RWPE2 (cell line): ENCODE measurements at places on chromosomes 5 and 9.
A peak's percentile ranks its signal among the peaks of the same experiment; 100 is the strongest.

DNA sequence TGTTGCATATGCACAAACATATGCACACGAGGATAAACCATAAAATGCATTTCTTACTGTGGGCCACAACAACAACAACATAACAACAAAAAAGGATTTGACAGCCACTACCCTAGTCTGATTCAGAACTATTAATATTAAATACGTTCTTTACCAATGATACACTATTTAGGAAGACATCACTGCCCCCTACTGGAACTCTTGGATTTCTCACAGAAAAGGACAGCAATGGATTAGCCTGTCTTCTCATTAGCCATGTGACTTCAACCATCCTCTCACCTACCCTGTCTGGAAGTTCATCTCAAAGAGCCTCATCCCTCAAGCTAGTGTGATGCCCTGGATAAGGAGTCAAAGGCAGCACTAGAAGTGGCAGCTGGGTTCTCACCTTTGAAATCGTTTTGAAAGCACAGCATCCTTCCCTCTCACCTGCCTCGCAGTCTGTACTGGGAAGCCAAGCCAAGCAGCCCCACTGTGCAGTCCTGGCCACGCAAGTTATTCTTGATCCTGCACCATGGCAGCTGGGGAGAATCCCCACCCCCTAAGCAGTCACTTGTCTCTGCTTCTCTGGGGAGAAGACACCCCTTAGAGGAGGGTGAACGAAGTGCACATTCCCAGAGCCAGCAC lies 64.6 kb downstream of the SH3TC2 start:
- DNase-seq: no peak

DNA sequence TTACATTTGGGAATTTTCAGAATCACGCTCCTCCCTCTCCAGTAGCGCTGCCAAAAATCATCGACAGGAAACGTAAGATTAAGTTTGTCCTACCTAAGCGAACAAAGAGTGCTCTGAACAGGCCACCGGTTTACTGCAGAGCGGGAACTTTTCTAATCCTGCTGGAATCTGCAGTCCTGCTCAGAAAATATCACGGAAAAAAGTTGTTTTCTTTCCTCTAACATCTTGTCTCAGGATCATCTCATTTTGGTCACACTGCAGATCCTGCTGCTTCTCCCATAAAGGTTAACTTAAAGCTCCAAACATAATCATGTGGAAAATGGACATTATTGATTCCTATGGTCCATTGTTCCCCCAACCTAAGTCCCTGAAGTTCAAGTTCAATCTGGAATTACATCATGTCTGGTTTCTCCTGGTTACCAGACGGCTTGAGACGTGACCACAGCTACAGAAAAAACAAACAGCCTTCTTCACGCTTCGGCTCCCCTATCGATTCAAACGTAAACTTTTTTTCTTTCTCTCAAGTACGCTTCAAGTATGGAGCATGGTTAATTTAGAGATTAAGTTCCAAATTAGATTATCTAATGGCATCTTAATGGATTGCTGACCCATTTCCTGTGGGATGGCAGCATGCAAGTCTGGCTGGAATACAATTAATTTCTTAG lies 217.6 kb downstream of the NFIB start:
- DNase-seq: no peak

DNA sequence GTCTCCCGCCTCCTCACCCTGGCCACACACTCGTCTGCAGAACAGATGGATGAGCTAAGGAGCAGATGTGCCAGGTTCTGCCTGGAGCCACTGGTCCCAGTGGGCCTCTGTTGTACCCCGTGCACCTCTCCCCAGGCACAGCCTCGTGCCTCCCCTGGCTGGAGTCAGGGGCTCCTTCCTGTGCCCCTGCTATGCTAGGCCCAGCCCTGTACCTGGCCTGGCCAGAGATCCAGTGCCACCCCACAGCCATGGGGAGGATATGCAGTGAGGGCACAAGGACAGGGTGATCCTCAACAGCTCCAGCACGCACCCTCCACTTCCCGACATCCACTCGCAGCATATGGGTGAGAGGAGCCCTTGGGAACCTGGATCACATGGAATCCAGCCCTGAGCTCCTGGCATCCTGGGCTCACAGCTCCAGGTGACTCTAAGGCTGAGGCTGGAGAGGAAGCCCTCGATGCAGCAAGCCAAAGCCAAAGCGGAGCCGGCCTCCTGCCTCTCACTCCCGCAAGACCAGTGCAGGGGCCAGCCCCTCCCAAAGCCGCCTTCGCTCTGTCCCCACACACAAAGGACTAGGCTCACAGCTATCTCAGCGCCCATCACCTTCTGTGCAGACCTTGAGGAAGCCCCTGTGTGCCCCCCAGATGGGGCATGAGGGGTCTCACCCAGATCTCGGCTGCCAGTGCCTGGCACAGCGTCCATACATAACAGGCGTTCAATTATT lies 23.7 kb upstream of the ADAMTS2 start:
- peak; percentile 73 for DNase-seq

GRCh38 chr5:149999359-149999758 lies 1.1 kb downstream of the TIGD6 start:
- no peak for DNase-seq

GRCh38 chr9:72356041-72356582 lies 8.9 kb downstream of the ZFAND5 start:
- no peak for DNase-seq

- no peak for DNase-seq
Observed at GRCh38 chr5:2891781-2892180, 140.3 kb upstream of the IRX2 start.

DNA sequence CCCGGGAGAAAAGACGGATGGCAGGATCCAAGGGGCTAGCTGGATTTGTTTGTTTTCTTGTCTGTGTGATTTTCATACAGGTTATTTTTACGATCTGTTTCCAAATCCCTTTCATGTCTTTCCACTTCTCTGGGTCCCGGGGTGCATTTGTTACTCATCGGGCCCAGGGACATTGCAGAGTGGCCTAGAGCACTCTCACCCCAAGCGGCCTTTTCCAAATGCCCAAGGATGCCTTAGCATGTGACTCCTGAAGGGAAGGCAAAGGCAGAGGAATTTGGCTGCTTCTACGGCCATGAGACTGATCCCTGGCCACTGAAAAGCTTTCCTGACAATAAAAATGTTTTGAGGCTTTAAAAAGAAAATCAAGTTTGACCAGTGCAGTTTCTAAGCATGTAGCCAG lies 94.2 kb downstream of the SYK start:
- no peak for DNase-seq

- DNase-seq: no peak
Observed at GRCh38 chr5:142817949-142818431, 47.8 kb downstream of the ARHGAP26 start.

- no peak for DNase-seq
Observed at GRCh38 chr5:122056913-122057312, 21.1 kb downstream of the LOX start.

- peak; percentile 96 for DNase-seq
Observed at GRCh38 chr5:78638423-78638822, 10.1 kb downstream of the LHFPL2 start.

DNA sequence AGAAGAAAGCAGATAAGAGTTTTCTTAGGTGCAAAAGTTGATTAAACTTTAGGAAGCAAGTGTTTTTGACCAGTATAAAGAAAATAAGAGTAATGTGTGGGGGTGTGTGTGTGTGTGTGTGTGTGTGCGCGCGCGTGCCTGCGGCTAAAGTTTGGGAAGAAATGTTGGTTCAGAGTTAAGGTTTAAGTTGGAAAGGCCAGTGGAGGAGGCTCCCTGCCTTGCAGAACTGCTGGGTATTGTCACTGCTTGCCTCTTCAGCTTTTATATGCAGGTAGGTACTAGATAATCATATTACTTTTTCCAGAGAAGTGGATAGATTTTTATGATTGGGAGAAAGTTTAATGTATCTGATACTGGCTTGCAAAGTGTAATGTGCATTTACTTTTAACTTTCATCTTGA lies 2.0 kb downstream of the PIK3R1 start:
- no peak for DNase-seq

DNA sequence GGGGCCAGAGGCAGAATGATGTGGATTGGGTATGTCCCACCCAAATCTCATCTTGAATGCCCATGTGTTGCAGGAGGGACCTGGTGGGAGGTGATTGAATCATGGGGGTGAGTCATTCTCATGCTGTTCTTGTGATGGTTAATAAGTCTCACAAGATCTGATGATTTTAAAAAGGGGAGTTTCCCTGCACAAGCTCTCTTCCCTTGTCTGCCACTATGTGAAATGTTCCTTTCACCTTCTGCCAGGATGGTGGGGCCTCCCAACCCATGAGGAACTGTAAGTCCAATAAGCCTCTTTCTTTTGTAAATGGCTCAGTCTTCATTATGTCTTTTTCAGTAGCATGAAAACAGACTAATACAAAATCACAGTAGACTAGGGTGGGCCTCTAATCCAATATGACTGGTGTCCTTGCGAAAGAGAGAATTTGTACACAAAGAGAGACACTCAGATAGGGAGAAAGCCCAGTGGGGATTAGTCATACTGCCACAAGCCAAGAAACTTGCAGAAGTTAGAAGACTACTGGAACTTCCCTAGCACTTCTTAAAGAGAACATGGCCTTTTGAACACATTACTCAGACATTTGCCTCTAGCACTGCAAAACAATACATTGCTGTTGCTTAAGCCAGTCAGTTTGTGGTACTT lies 68.4 kb downstream of the ANXA1 start:
- DNase-seq: no peak

DNA sequence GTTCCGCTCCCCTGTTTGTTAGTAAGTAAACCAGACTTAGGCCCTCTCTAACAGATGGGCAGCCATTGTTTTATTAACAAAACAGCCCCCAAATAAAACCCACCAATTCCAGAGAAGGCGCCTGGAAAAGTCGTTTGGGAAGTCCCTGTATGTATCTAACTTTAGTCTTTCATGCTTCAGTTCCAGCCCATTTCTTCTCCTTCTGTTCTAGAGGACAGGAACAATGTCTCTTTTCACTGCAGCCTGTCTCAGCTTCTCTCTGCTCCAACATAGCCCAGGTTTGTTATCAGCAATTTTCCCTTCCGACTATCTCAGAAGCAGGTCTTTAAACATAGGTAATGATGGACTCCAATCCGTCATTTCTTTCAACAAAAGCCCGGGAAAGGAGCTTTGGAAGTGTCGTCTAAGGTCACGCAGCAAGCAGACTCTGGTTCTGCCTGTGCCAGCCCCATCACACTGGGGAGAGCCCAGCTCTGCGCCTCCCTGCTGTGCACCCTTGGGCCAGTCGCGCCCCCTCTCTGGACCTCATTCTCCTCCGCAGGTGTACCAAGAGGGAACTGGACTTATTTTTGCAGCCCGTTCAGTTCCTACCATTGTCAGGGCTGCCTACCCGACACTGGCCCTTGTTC lies 9.6 kb upstream of the AKNA start:
- no peak for DNase-seq

GRCh38 chr5:59745415-59745863 lies 148.1 kb downstream of the PDE4D start:
- peak; percentile 95 for DNase-seq

- no peak for DNase-seq
Observed at GRCh38 chr5:97098922-97099321, 43.5 kb downstream of the LIX1 start.

- DNase-seq: no peak
Observed at GRCh38 chr9:137150617-137151457, 11.9 kb downstream of the GRIN1 start.

- no peak for DNase-seq
Observed at GRCh38 chr9:71936066-71936465, 24.6 kb downstream of the C9orf85 start.
